Activated naive CD4-positive, alpha-beta T cell treated with anti-CD3 and anti-CD28 coated beads, Interleukin-2, amount 50 U/mL, for 16 hours (primary cell): ENCODE measurements at places on chromosomes 13 and 19.

DNA sequence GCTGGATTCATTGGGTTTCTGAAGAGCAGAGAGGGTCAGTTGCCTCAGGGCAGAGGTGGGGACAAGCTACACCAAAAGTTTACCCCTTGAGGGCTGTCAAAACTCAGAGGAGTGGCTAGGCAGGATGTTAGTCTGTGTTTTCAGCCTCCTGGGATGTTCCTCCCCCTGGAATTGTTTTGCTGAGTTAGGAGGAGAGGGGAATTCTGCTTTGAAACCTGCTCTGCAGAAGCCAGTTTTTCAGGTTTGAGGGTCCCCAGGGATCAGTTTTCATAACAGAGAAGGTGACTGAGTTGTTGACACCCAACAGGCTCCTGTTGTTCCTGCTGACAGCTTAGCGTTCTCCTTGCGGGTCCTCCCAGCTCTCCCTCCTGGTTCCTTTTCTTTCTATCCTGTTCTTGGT lies 121.9 kb upstream of the TMTC4 start:
- no peak for DNase-seq

- no peak for DNase-seq
Observed at GRCh38 chr19:27746691-27747380, 1466.1 kb downstream of the UQCRFS1 start.

DNA sequence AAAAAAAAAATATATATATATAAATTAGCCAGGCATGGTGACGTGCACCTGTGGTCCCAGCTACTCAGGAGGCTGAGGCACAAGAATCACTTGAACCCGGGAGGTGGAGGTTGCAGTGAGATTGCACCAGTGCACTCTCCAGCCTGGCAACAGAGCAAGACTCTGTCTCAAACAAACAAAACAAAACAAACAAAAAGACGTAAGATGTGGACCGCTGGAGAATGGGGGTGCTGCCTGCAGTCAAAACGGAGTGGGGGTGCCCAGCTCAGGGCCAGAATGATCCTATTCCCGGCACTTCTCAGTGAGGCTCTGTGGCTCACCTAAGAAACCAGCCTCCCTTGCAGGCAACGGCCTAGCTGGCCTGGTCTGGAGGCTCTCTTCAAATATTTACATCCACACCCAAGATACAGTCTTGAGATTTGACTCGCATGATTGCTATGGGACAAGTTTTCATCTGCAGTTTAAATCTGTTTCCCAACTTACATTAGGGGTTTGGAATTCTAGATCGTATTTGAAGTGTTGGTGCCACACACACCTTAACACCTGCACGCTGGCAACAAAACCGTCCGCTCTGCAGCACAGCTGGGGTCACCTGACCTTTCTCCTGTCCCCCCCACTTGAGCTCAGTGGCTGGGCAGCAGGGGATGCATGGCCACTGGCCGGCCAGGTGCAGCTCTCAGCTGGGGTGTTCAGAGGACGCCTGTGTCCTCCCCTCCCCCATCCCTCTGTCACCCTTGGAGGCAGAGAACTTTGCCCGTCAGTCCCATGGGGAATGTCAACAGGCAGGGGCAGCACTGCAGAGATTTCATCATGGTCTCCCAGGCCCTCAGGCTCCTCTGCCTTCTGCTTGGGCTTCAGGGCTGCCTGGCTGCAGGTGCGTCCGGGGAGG lies at the start of gene F7:
F7 (plus strand) TSS at position 760 of the 889 bp plus-strand sequence; CDS start at position 811, 51 bp downstream.
- no peak for DNase-seq

DNA sequence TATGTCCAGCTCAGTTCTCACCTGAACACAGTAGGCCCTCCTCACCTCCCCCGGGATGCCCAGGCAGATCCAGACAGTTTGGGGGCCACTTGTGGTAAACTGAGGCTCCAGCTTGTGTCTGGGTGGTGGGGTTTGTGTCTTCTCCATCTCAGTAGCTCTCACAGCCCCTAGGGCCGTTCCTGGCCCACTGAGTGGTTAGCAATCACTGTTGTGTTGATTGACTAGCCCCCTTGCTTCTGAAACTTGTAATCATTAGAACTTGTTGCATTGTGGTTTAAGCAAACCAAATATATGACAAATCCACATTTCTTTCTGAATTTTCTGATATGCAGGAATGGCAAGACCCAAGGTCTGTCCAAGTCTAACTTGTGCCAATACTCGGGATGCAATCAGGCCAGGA lies 13.9 kb upstream of the ZNF536 start:
- DNase-seq = no peak

- DNase-seq = no peak
Observed at GRCh38 chr19:32662186-32662585, 12.8 kb downstream of the ANKRD27 start.

DNA sequence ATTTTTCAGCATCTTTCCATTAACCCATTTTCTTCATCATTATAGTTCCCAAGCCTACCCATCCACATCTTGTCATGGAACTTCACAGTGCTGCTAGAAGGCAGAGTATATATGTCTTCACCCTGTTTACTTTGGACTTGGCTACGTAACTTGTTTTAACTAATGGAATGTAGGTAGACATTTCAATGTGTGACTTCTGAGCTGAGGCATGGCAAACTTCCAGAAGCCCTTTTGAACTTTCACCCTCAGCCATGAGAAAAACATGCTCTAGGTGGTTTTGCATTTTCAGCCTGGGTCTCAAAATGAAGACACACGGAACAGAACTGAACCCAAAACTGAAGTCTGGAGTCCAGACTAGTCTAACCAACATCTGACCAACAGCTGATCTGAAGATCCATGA lies 3.2 kb downstream of the TEX30 start:
- DNase-seq = no peak

DNA sequence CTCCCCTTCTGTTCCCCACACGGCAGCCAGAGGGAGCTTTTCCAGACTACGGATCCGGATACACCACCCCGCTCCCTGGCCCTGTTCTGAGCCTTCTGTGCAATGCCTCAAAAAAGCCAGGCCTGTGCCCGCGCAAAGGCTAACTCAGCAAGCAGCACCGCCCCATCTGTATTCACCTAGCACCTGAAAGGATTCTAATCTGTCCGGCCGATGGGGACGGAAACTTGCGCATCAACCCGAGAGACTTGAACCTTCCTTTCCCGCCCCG lies 589 bp downstream of the ZBTB45 start:
- DNase-seq = peak; percentile 50

GRCh38 chr13:31436478-31436877 lies 236.7 kb downstream of the B3GLCT start:
- no peak for DNase-seq

GRCh38 chr13:92436924-92437323 lies 789.7 kb upstream of the GPC6 start:
- no peak for DNase-seq

DNA sequence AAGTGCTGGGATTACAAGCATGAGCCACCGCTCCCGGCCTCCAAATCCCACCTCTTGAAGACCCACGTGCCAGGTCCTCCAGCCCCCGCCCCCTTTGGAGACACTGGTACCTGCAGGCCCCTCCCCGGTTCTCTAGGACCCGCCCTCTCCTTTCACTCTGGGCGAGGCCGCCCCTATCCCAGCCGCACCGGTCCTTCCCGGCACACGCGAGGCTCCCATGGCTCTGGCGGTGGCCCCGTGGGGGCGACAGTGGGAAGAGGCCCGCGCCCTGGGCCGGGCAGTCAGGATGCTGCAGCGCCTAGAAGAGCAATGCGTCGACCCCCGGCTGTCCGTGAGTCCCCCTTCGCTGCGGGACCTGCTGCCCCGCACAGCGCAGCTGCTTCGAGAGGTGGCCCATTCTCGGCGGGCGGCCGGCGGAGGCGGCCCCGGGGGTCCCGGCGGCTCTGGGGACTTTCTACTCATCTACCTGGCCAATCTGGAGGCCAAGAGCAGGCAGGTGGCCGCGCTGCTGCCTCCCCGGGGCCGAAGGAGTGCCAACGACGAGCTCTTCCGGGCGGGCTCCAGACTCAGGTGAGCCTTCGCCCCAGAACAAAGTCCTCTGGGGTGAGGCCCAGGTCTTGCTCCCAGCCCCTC lies at the start of gene CBLC:
CBLC (plus strand) TSS at position 176 of the 633 bp plus-strand sequence; CDS start at position 218, 42 bp downstream.
- DNase-seq = no peak

GRCh38 chr19:31145007-31145406 lies 204.2 kb downstream of the TSHZ3 start:
- DNase-seq = no peak

- no peak for DNase-seq
Observed at GRCh38 chr13:74070065-74070464, 64.1 kb downstream of the KLF12 start.

DNA sequence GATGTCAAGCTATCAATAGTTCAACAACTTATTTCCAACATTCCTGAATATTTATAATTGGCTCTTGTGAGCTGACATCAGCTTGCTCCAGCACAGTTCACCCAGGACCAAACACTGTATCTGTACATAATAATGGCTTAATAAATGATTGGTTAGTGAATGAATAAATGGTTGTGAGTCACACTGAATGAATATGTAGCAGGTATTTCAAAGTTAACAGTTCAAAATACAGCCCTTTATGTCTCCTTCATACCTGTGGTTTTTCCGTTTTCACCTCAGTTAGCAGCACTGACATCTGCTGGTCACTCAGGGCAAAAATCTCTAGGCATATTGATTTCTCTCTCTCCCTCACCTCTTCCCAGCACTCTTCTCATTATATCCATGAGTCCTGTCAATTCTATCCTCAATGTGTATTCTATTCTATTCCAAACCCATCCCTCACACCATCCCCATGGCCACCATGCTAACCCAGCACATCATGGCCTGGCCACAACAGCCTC lies 76.3 kb downstream of the PEG3 start:
- no peak for DNase-seq

- no peak for DNase-seq
Observed at GRCh38 chr13:48231080-48231479, 1.9 kb upstream of the ITM2B start.

DNA sequence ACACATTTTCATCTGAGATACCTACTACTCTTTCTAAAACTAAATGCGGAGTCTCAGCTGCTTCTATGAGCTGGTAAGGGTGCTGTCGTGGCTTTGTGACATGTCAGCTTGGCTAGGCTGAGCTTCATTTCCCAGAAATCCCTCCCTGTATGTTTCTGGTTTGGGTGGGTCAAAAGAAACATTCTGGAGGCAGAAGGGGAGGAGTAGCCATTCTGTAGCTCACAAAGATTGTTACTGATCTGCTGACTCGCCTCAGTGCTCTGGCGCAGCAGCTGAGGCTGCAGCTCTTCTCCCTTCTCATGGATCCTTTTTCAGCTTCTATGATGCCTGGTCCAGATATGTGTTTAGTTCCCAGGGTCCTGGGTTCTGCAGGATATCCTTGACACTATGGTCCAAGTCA lies 114.7 kb downstream of the RAP2A start:
- DNase-seq = no peak

GRCh38 chr19:54345938-54346386 lies 7.0 kb upstream of the LILRA4 start:
- no peak for DNase-seq

GRCh38 chr13:105445796-105446195 lies 1089.7 kb downstream of the EFNB2 start:
- no peak for DNase-seq

GRCh38 chr13:105031306-105031705 lies 1504.2 kb downstream of the EFNB2 start:
- no peak for DNase-seq

- no peak for DNase-seq
Observed at GRCh38 chr13:22256111-22256639, 585.3 kb downstream of the FGF9 start.

DNA sequence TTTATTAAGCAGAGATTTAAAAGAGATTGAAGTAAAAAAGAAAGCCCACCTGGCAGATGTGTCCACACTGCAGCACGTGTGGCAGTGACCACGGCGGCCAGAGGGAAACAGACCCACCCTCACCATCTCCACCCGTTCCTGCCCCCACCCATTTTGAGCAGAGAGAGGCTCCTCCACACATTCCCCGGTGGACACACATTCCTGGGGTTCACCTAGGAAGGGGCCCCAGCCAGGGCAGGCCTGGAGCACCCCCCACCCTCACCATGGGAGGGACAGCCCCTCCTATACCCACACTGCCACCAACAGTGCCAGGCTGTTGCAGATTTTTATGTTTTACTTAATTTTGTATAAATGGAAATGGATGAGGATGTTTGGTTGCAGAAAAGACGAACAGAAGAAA lies 54.9 kb downstream of the SLC7A9 start:
- no peak for DNase-seq

- no peak for DNase-seq
Observed at GRCh38 chr13:80249516-80250212, 91.3 kb downstream of the SPRY2 start.

- no peak for DNase-seq
Observed at GRCh38 chr13:51619614-51620013, 35.4 kb downstream of the WDFY2 start.

- DNase-seq = no peak
Observed at GRCh38 chr13:78596736-78597601, 6.4 kb downstream of the POU4F1 start.

DNA sequence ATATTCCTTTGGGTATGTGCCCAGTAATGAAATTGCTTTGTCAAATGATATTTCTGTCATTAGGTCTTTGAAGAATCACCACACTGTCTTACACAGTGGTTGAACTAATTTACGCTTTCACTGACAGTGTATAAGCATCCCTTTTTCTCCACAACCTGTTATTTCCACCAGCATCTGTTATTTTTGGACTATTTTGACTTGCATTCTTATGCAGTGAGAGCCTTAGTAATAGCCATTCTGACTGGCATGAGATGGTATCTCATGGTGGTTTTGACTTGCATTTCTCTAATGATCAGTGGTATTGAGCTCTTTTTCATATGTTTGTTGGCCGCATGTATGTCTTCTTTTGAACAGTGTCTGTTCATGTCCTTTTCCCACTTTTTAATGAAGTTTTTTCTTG lies 92.0 kb upstream of the SPATA13 start:
- no peak for DNase-seq

DNA sequence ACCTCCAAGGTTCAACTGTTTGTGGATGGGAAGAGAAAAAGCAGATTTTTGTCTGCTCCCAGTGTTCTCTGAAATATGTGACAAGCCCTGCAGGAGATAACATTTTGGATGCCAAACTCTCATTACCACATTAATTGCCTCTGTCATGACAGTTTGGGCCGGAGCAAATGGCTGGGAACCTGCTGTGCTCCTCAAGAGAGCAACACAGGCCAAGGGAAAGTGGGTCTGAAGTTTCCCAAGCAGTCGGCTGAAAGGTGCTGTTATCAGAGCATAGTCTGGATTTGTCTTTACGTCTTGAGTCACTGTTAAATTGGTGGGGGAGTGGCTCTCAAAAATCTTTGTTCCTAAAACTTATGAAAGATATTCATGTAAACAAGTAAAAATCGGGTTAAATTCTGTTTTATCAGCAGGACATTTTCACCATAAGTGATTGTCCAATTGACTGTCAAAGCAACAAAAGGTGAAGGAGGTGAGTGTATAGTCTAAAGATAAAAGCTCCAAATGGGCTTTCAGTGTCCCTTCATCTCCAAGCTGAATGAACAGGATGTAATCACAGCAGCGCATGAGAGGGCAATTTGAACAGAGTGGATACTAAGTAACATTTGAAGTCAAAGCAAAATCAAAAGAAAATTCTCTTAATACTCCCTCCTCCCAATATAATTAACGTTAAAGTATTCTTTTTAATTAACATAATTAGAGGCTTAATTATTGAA lies 844.8 kb downstream of the PCDH17 start:
- no peak for DNase-seq

- DNase-seq = no peak
Observed at GRCh38 chr19:567296-567900, 5.0 kb upstream of the BSG start.
